ENCODE measurements at places on chromosomes 5 and 9.

- no peak for DNase-seq
Observed at GRCh38 chr5:176682016-176682531, 34.8 kb downstream of the TSPAN17 start.

DNA sequence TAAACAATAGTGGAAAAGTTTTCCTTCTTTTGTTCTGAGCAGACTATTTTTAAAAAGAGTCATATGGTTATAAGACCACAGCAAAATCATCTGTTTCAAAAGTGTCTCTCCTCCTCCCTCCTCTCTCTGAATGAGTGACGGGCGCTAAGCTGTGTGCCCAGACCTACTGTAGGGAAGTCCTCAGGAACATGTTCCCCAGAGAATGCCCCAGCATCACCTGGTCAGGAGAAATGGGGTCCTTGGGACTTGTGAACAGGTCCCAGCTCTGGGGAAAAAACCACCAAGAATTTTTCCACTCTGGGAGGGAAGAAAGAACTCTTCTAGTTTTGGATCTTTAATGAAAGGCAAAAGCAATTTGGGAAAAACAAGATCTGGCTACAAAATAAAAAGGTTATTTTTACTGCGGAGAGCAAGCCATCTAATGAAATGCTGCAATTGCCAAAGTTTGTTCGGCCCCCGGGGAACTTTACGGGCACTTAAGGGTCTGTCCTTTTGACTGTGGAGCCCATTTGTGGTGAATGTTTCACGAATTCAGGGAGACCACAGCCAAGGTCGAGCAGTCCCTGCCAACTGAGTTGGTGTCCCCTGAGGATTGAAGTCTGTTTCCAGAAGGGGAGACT lies 25.9 kb downstream of the BOD1 start:
- DNase-seq: no peak

DNA sequence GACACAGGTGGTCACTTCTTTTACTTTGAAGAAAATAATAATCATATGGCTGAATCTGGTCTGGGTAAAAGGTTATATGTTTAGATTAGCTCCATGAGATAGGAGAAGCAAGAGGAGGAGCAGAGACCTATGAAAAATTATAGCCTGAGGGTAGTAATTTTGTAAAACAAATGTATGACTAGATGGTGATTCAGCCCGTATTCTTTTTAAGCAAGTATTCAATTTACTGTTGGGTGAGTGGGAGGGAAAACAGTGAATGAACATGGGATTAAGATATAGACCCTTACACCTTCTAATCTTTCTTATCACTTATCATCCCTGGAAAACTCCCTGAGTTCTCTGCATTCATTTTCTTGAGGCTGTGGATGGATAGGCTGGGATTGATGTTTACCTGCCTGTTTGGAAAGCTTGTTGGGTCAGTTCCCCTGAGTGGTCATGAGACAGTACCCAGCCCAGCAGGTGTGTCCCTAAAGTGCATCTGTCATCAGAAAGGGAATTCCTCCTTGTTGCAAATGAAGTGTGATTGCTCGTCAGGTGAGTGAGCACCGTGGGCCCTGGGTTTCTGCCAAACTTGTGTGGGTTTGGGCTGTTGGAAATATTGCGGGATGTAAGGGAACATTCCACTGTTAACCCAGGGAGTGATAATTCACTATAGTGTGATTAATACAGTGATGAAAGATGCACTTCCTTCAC lies 101.2 kb upstream of the GDNF start:
- no peak for DNase-seq

DNA sequence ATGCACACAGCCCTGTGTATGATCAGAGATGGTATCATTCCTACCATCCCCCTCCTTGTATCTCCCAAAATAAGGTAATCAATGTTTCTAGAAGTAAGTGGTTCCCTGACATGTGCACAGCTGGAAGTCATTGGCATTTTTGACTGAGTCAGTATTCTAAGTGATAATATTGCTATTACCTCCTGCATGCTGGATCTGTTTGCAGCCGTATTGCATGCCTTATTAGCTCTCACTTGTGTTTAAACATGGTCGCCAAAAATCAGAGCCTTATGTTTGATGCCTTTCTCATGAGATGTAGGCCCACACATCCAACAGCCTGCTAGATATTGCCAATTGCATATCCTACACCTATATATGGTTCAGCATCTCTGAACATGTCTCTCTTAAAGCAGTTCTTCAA lies 254.3 kb downstream of the CDH12 start:
- no peak for DNase-seq

Data from GM12878 (cell line).